ENCODE measurements at places on chromosomes 2 and 18. TPM values are rescaled to one million over a fixed set of nuclear protein-coding genes. Genes with fewer than 3 reads are reported as not detected.

MRPL30 gene
- total RNA-seq = 21.9 TPM

GRCh38 chr2:169362894-169363559, 693 bp upstream of the LRP2 start:
- no peak for DNase-seq

DNA sequence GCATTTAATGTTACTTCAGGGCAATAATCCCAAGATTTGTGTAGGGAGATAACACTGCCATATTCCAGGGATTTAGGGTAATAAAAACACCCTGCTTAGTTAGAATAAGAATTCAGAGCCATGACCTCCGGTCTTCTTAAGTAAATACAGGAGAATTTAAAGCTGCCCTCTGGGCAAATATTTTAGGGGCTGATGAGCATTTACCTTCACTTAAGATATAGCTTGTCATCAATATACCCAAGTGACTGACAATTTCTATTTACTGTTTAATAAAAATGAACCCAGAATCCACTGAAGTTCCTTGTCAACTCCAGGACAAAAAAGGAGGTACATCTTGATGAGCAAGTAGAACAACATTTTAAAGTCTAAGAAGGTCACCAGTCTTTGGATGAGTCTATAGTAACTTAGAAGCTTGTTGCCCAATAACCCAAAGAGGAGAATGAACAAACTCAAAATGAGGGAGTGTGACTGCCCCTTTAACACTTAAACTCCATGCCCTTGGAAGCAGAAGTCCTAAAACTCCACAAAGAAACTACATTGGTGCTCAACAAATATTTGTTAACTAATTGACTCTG, 24.3 kb upstream of the IKZF2 start:
- no peak for DNase-seq

ADRA2B gene
- 1.2 TPM for total RNA-seq

DNA sequence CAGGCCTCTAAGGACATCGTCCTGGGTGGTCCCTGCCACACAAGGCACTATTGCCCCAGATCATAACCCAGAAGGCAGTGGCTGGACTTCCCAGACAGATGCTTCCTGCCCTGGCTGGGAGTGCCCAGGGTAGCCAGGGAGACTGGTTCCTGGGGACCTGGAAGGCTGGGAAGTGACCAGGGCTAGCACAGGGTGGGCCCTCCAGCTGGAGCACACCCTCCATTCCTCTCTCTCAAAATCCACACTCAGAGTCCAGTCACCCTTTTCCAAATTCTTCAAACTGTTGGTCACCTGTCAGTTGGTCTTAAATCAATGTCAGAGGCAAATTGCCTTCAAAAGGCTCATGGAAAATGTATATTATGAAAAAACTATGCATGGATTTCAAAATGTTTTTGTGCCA, 11.6 kb upstream of the TUBB6 start:
- DNase-seq = no peak

PJVK gene
- total RNA-seq = 2.1 TPM

GRCh38 chr18:55811925-55812324, 223.9 kb upstream of the TCF4 start:
- no peak for DNase-seq

- DNase-seq = peak; percentile 90
These were observed 89.4 kb downstream of the DGKD start for GRCh38 chr2:233443511-233444183.

DNA sequence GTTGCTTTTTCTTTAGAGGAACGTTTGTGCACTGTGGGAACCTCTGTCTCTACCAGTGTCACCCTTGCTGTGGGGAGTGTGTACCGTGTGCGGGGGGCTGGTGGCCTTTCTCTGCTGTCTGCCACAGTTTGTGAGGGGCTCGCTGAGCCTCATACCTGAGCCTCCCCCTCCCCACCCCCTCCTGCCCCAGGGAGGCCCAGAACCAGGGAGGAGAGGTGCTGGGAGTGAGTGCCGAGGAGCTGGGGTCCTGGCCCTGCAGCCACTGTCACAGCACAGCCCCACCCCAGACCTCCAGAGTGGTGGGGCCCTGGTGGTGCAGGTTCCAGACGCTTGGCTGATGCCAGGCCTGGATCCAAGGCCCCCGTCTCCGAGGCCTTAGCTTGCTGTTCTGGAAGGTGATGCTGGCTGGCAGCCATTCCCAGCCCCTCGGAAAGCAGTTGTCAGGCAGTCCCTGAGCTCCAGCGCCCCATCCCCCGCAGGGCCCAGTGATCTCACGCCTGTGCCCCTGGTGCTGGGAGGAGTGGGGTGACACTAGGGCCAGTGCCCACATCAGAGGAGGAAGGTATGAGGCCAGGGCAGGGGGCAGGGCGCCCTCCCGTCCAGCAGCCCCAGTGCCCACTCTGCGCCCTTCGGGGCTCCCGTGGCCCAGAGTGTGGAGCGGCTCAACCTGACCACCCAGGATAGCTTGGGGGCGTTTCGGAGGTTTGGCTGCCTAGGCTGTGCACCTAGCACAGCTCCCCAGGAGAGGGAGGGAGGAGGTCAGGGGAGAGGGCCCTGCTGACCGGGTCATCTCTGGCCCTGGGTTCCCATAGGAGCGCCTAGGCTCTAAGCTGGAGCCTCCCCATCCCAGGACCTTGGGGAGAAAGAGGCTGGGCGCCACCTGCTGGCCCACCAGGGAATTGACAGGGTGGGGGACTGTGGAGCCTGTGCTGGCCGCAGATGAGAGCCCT, 53.0 kb upstream of the ALPP start:
- peak; percentile 90 for DNase-seq

MALL gene
- 20.8 TPM for total RNA-seq

GALR1 gene
- total RNA-seq = 0.03 TPM

DNA sequence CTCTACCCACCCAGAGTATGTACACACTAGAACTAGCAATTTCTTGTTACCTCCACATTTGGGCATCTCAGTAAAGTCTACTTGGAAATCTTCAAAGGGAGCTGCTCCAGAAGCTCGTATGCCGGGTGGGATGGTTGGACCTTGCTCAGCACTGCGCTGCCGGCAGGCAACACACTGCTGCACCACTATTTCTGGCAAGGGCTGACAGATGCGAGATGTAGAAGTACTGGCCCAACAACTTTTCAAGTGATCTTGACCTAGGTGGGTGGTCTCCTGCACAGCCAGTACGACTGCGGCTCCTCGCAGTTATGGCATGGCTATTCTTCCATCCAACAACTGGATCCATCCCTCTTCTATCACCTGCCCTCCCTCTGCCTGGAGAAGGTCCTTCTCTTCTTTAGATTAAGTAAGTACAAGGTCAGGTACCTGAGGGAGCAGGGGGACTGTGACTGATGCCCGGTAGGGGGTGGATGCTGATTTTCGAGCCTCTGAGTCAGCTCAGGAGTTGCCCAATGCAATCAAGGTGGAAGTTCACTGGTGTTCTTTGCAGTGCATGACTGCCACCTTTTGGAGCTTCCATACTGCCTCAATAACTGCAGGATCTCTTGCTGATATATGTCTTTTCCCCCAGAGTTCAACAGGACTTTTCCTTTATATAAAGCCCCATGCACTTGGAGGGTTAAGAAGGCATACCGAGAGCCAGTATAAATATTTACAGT, 100.4 kb upstream of the SLC1A4 start:
- DNase-seq = no peak

- no peak for DNase-seq
These were observed 214.1 kb downstream of the RDH14 start for GRCh38 chr2:18346344-18346743.

C2orf92 gene
- 5.9 TPM for total RNA-seq

FBXO48 gene
- 1.5 TPM for total RNA-seq

- no peak for DNase-seq
These were observed 137.1 kb downstream of the VAPA start for GRCh38 chr18:10050956-10051355.

GRCh38 chr2:205561441-205561840, 120.9 kb upstream of the NRP2 start:
- DNase-seq = no peak

DNA sequence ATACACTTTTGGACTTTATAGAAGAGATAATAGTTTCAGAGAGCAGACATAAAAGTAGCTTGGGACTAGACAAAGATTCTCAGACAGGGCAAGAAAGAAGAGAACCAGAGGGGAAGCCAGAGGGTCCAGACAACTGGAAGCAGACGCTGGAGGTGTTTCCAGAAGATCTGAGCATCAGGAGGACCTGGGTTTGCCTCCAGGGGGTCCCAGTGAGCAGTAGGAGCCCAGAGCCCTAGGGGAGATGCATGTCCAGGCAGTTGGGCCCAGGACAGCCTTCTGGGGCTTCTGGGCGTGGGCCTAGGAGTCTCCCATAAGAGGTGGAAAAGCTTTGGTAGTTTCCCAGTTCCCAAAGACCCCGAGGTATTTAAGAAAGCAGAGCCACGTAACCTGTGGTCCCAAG, 251.2 kb upstream of the ID2 start:
- no peak for DNase-seq

GRCh38 chr18:48295586-48296311, 113.4 kb downstream of the ZBTB7C start:
- peak; percentile 43 for DNase-seq

GRCh38 chr18:78701771-78702396, 277.7 kb upstream of the SALL3 start:
- peak; percentile 8 for DNase-seq

GRCh38 chr2:111652038-111652437, 232.0 kb downstream of the ANAPC1 start:
- no peak for DNase-seq

MTHFD2 gene
- total RNA-seq = 47.4 TPM

GRCh38 chr18:2971741-2972552, 41.0 kb downstream of the LPIN2 start:
- DNase-seq = no peak

- DNase-seq = no peak
These were observed 517.8 kb upstream of the DSEL start for GRCh38 chr18:68034296-68034695.

DNA sequence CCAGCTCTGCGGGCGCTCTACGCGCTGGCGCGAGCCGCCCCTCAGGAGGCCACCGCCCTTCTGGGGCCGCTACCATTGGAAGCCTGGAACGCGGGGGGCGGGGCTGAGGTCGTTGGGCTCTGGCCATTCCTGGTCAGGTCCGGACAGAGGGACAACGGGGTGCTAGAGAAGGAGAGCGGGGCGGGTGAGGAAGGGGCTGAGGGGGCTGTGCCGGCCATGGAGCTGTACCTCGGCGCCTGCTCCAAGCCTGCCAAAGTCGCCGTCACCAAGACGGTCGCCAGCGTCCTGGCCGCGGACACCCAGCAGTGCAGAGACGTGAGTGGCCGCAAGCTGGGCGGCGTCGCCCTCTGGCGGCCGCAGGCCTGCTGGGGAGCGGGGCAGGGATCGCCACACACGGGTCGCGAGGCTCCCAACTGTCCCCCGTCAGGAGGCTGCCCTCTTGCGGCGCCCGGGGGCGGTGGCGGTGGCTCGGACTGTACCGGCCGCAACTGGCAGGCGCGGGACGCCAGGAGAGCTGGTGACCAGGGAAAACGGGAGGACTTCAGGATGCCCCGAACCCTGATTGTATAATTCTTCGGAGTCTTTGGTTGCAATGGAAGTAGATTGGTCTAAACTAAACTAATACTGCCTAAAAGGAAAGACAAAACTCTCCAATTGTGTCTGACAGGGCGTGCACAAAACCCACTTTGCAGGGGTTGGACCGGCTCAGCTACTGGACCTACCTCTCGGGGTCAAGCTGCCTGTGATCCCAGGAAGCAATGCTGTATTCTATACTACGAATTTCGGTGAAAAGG, at the start of gene FSIP2:
TSS of gene FSIP2 (plus strand) at position 126 of the 794 bp plus-strand sequence. CDS start at position 217, 91 bp downstream.
- DNase-seq = peak; percentile 91

DNA sequence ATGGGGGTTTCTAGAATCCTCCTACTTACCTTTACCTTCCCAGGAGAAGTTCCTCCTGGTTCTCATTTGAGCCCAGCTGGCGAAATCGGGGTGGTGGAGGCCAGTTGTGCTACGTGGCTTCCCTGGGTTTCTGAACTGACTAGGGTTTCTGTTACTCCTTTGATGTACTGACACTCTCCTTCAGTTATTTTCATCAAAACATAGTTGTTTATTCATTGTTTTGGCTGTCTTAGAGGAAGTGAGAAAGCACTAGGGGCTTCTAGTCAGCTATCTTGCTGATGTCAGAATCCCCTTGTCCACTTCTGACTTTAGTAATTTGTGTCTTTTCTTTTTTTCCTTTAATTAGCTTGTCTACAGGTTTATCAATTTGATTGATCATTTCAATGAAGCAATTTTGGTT, 332.2 kb upstream of the TANK start:
- no peak for DNase-seq

SLC4A3 gene
- total RNA-seq = 6.7 TPM

DNA sequence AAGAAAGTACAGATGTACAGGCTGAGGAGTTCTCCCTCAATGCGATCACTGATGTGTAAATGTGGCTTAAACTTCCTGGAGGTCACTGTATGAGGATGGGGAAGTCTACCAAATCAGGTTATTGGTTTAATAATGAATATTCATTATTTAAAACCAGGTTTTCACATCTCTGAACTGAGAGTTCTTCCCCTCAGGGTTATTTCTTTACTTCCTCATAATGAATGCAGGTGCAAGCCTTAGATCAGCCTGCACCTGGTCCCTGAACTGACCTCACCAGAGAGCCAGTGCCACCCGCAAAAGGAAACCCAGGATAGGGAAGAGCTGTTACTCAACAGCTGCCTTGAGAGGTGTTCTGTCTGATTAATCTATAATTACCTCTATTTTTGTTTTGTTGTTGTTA, 369.0 kb downstream of the EPHA4 start:
- no peak for DNase-seq

DNA sequence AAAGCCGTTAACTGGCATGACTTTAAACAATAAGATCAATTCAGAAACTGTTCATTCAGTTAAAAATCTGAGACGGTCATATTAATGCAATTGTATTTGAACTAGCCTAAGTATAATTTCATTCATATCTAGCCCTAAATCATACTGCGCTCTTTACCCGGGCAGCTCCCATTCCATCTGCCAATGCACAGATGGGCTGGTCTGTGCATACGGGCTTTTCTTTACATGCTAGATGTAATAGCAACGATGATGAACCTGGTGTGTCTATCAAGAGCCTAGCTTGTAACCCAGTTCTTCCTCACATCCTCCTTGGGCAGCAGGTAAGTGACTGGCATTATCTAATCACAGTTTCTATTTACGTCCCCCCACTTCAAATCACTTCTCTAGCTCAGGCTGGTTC, 631.5 kb upstream of the KLHL29 start:
- no peak for DNase-seq

DNA sequence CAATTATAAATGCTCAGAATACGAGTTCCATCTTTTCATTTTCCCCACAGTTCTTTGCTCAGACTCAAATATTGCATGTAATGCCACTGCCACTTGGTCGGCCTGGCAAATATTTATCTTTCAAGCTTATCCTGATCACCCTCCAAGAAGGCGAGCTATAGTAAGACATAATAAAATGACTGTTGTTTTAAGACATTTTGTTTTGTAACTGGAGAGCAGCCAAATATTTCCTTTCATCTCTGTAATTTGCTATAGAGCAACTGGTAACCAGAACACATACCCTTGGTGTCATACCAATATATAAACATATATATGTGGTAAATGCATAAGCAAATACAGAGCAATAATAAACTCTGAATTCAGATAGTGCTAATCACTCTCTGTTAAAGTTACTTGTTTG, 7.3 kb upstream of the ATL2 start:
- DNase-seq = no peak
